ENCODE measurements at places on chromosomes 3 and 15.

DNA sequence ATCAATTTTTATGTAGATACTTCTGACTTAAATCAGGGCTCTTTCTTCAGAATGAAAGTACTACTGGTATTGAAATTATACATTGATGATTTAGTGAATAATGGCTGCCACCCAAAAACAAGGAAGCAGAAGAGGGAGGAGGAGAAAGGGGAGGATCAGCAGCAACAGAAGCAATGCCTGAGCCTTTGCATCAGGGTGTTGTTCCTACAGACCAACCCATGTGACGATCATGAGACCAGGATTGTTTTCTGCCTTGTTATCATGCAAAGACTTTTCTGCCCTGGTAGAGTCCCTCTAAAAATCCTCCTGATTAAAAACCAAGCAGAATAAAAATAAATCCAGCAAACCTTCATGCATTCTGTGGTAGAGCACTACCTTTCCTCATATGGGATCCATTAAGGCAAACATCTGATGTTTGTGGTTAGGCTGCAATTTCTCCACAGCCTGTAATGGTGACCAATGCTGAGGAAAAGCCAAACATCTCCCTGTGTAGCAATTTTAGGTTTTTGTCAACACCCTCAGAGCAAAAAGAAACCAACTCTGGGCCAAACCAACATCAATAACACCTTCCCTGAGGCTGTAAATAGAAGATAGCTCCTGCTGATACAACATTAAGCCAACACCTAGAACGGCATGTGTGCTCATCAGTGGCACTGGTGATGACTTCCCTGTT lies 191.7 kb downstream of the ATP8B4 start:
- no peak overlapping the region for H3K4me3 ChIP-seq
- peak overlapping the region; percentile 37 for H3K27ac ChIP-seq
- no peaks in the 10 kb centered on the region for H3K27me3 ChIP-seq

DNA sequence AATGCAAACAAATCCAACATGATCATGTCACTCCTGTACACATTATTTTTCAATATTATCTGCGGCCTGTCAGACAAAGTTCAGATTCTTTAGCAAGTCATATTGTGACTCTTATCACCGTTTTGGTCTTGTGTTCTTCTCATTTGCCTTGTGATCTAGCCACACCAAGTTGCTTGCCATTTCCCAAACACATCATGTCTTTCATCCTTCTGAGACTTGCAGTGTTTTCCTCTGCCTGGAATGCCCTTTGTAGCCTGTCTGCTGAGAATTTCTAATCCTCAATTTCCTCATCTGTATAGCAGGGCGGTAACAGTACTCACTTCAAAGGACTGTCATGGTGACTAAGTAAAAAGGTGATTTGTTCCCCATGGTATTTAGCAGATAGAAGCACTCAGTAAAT lies 135.0 kb downstream of the GREM1 start:
- H3K4me3 ChIP-seq, result no peak overlapping the region
- DNase-seq, result no peak
- H3K4me1 ChIP-seq, result no peaks in the 10 kb centered on the region
- no peak overlapping the region for H3K27ac ChIP-seq
- no peaks in the 10 kb centered on the region for H3K27me3 ChIP-seq
- H3K36me3 ChIP-seq, result no peaks in the 10 kb centered on the region

- no peak for DNase-seq
- H3K27me3 ChIP-seq, result no peaks in the 10 kb centered on the region
- H3K27ac ChIP-seq, result no peak overlapping the region
- H3K4me1 ChIP-seq, result no peaks in the 10 kb centered on the region
- H3K36me3 ChIP-seq, result no peaks in the 10 kb centered on the region
These were observed 84.6 kb downstream of the NUP210 start for GRCh38 chr3:13335503-13335902.

DNA sequence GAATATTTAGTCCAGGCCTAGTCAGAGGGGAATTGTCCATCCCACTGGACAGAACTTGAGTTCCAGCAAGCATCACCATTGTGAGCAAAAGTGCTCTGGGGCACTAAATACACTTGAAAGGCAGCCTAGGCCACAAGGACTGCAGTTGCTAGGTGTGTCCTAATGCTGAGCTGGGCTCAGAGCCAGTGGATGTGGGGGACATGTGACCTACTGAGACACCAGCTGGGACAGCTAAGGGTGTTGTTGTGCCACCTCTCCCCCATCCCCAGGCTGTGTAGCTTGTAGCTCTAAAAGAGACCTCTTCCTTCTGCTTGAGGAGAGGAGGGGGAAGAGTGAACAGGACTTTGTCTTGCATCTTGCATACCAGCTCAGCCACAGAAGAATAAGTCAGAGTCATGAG lies 120.9 kb downstream of the DTWD1 start:
- no peaks in the 10 kb centered on the region for H3K36me3 ChIP-seq
- H3K27me3 ChIP-seq, result no peaks in the 10 kb centered on the region

DNA sequence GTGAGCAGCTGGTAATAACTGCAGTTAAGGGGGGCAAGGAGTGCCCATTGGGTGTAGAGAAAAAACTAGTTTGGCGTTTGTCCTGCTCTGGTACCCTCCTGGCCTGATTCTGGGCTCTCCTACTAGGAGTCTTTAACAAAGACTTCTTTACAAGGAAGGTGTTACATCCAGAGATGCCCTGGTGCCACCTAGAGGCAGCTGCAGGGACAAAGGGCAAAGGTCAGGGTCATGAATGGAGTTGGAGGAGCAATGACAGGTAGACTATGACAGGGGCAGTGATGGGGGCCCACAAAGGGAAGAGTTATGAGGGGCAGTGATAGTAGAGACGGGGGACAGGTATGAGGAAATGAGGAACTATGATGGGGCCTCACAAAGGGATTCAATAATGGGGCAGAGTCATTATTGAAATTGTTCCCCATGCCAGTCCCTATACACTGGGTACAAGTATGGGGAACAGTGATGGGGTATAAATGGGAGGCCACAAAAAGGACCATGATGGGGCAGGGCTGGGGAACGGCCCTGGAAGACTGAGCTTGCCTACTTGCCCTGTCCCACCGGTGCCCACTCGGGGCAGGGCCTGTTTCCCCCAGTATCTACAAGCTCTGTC lies 7.9 kb downstream of the CCDC71 start:
- no peak overlapping the region for H3K4me3 ChIP-seq
- no peaks in the 10 kb centered on the region for H3K36me3 ChIP-seq
- H3K4me1 ChIP-seq, result no peaks in the 10 kb centered on the region
- peak; percentile 54 for DNase-seq
- H3K27ac ChIP-seq, result no peak overlapping the region

DNA sequence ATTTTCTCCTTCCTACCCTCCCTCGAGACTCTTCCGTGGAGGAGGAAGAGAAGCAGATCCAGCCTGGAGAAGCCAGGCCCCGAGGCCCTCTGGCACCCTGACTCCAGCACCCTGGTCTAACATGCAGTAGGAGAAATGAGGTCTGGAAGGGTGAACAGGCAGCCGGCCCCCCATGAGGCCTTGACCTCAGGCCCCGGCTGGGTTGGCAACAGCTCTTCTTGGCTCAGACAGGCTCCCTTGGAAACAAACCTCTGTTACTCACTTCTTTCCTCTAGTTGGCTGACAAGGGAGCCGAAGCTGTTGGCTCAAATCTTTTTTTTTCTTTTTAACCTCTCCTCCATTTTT lies 73.4 kb downstream of the CPN2 start:
- no peaks in the 10 kb centered on the region for H3K27me3 ChIP-seq
- H3K4me3 ChIP-seq, result no peak overlapping the region
- H3K36me3 ChIP-seq, result no peaks in the 10 kb centered on the region
- no peak for DNase-seq

DNA sequence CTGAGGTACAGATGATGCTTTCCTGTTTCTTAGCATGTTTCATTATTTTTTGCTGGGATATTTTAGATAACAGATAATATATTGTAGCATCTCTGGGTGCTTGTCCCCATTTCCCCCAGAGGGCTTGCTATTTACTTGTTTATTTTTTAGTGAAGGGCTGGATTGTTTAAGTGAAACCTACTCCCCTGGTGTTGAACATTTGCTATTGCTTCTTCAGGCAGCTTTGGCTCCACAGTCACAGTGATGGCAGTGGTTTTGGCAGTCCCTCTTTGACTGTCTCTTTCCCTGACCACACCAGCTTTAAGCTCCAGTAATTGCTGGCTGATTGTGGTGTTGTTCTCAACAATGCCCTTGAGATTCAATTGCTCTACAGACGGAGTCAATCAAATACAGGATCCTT lies 128.9 kb downstream of the KLF13 start:
- no peak overlapping the region for H3K4me3 ChIP-seq
- H3K27ac ChIP-seq, result no peak overlapping the region
- H3K4me1 ChIP-seq, result peaks cover 33% of the 10 kb centered on the region
- no peaks in the 10 kb centered on the region for H3K27me3 ChIP-seq
- no peaks in the 10 kb centered on the region for H3K36me3 ChIP-seq
- no peak for DNase-seq

DNA sequence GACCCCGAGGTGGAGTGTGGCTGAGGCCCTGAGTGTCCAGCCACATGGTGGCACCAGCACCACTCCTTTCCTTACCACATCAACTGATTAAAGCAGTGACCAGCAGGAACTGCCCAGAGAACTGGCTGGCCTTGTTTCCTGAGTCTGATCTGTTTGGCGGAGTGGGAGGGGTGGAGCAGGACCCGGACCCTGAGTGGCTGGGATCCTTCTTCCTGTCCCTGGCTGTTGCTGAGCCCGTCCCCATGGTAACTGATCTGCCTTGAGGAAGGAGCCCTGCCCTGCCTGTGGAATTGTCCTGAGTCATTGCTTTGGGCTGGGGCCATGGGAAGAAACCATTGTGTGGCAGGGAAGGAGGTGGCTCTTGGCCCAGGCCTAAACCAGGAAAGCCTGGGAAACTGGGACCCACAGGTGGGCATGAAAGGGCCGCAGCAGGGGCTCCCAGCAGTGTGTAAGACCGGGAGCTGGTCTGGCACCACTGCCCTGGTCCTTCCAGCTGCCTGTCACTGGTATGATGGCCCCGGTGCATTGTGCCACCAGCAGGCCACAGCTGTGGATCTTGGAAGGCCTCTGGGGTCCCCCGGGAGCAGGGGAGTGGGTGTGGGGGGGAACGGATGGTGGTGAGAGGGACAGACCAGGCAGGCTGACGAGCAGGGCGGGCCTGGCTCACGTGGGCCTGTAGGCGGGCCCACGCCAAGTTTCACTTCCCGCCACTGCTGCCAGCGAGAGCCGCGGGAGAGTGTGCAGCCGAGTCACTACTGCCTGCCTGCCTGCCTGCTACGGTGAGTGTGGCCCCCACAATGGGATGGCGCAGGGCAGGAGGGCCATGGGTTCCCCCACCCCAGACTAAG lies 19.2 kb downstream of the ATRIP start:
- H3K36me3 ChIP-seq, result no peaks in the 10 kb centered on the region
- no peak for DNase-seq
- peak overlapping the region; percentile 46 for H3K4me3 ChIP-seq
- no peaks in the 10 kb centered on the region for H3K27me3 ChIP-seq
- peaks cover 59% of the 10 kb centered on the region for H3K4me1 ChIP-seq

GRCh38 chr3:134336587-134336986 lies 37.7 kb downstream of the AMOTL2 start:
- peaks cover 55% of the 10 kb centered on the region for H3K4me1 ChIP-seq
- H3K36me3 ChIP-seq, result no peaks in the 10 kb centered on the region
- no peaks in the 10 kb centered on the region for H3K27me3 ChIP-seq
- no peak for DNase-seq
- no peak overlapping the region for H3K27ac ChIP-seq
- H3K4me3 ChIP-seq, result no peak overlapping the region

- H3K27ac ChIP-seq, result no peak overlapping the region
- no peaks in the 10 kb centered on the region for H3K27me3 ChIP-seq
- H3K4me1 ChIP-seq, result no peaks in the 10 kb centered on the region
- DNase-seq, result no peak
These were observed 119.9 kb upstream of the FEZF2 start for GRCh38 chr3:62493109-62493801.

GRCh38 chr3:57985176-57985983 lies 22.8 kb upstream of the FLNB start:
- peaks cover 14% of the 10 kb centered on the region for H3K4me1 ChIP-seq
- H3K27me3 ChIP-seq, result no peaks in the 10 kb centered on the region

DNA sequence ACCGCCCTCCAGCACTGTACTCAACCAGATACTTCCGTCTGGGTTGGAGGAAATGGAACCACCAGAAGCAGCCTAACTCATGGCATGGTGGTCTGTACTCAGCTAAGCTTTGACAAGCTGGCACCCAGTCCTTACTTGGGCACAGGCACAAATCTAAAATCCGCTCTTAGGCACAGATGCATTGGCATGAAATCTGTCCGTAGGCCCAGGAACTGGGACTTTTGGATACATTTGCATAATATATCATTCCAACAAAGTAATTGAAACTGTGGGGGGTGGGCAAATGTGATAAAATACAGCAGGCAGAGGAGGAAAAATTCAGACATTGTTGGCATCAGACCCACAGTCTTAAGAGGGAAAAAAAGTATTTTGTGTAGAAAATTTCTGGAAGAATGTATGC lies 75.4 kb downstream of the C3orf85 start:
- H3K36me3 ChIP-seq, result no peaks in the 10 kb centered on the region
- H3K4me1 ChIP-seq, result no peaks in the 10 kb centered on the region
- H3K27me3 ChIP-seq, result no peaks in the 10 kb centered on the region
- H3K4me3 ChIP-seq, result no peak overlapping the region
- no peak for DNase-seq

DNA sequence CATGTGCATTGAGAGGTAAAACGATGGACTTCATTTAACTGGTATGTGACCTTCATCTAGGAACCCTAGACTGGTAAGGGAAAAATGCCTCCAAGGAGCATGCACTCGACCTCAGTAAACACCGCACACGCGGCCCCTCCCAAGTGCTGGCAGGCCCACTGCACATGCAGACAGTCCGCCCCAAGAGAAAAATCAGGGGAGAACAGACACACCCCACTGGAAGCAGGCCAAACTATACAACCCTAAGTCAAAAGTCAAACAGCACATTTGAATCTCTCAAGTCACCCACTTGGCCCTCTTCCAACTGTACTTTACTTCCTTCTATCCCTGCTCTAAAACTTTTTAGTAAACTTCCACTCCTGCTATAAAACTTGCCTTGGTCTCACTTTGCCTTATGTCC lies 250.1 kb upstream of the HES1 start:
- H3K4me1 ChIP-seq, result no peaks in the 10 kb centered on the region
- no peaks in the 10 kb centered on the region for H3K27me3 ChIP-seq
- no peaks in the 10 kb centered on the region for H3K36me3 ChIP-seq
- DNase-seq, result no peak
- no peak overlapping the region for H3K27ac ChIP-seq

DNA sequence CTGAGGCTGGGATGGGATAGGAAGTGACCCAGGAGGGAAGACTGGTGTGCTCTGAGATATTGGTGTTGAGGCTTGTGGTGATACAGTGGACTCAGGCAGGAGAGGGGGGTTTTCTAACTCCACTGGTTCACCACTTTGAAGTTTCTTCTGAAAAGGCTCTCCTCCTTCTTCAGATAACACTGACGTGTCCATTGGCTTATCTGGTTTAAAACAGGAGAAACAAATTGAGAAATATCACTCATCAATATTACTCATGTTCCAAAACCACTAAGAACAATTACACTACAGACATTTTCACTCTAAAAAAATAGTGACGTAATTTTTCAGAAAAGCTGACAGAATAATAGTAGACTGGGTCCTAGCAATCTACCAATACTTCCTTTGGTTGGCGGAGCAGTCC lies 23.1 kb downstream of the TP53BP1 start:
- DNase-seq, result no peak
- H3K36me3 ChIP-seq, result no peaks in the 10 kb centered on the region
- no peaks in the 10 kb centered on the region for H3K27me3 ChIP-seq
- no peak overlapping the region for H3K27ac ChIP-seq
- H3K4me3 ChIP-seq, result no peak overlapping the region
